ENCODE measurements at places on chromosomes 4 and X.
A peak's percentile ranks its signal among the peaks of the same experiment; 100 is the strongest.

GRCh38 chr4:184416913-184417734 is 57.2 kb downstream of the IRF2 start:
- DNase-seq, result peak; percentile 11

- no peak for DNase-seq
These were observed 13.1 kb upstream of the EOLA1 start for GRCh38 chrX:149527705-149528104.

GRCh38 chr4:89171176-89171805 is 60.0 kb downstream of the TIGD2 start:
- no peak for DNase-seq

- DNase-seq, result no peak
These were observed 10.7 kb upstream of the HCCS start for GRCh38 chrX:11100281-11101035.

DNA sequence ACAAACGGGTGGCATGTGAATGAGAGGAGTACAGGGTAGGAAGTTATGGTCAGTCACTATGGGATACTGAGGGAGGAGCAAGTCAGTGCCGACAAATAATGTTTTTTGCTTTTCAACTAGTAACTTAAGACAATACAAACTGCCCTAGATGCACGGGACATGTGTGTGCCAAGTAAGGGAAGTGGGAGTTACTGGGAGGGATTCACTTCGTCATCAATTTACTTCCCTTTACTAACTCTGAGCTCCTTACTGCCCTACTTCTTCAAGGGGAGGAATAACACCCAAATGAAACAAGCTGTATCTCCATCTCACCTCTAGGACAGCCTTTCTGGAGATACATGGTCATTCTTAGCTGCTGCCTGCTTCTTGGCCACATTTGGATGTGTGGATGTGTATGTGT is 97.7 kb downstream of the DGKK start:
- no peak for DNase-seq

- no peak for DNase-seq
These were observed 500.7 kb downstream of the ZNF674 start for GRCh38 chrX:46044486-46044885.

DNA sequence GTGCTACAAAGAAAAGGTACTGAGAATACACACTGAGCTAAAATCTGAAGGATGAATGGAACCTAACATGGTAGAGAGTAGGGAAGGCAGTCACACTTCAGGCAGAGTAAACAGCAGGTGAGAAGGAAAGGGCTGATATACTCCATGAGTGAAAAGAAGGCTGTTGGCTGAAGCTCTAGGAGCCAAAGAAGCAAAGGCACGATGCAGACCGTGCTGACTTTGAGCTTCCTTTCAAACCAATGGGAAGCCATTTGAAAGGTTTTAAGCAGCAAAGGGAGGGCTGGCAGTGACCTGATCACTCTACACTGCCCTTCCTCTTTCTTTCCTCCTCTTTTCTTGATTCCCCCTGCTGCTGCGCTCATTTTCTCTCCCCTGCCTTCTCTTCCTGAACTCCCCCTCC is 66.4 kb downstream of the TMEM154 start:
- DNase-seq, result no peak

- no peak for DNase-seq
These were observed 91.6 kb downstream of the ANXA10 start for GRCh38 chr4:168183717-168184571.

GRCh38 chr4:84750260-84750959 is 167.5 kb downstream of the CDS1 start:
- no peak for DNase-seq

DNA sequence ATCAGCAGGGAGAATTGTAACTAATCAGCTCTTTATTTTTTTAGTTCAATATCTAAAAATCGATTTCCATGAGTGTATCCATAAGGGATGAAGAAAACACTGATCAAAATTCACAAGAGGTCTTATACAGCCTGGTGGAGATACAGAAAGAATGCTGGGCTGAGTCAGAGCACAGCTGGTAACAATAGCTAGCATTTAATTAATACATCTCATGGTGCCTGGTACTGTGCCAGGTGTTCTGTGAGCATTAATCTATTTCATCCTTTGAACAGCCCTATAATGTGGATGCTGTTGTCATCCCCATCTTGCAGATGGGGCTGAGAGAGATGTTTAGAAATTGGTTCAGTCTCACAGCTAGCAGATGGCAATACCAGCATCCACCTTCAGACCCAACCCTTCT is 250.9 kb upstream of the RPS6KA3 start:
- DNase-seq, result no peak

DNA sequence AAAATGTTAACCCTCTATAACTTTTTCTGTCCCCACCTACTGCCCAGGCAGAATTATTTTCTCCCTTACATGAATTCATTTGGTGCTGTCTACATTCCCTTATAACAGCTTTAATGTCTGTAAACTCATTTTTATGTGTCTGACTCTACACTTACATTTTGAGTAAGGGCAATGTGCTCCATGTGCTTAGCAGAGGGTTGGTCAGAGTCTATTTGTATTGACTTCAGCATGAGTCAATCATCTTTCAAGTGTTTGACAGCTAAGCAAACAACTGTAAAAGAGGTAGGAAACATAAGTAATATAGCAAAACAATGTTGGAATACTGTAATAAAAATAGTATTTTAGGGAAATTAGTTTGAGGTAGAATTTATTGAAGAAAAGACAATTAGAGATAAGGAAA is 6.3 kb downstream of the IL15 start:
- DNase-seq, result no peak

- DNase-seq, result no peak
These were observed 78.8 kb upstream of the BANK1 start for GRCh38 chr4:101711590-101712260.

GRCh38 chr4:7661846-7662506 is 227.2 kb upstream of the PSAPL1 start:
- DNase-seq, result no peak

- no peak for DNase-seq
These were observed 198.1 kb upstream of the PUDP start for GRCh38 chrX:7346021-7346420.

GRCh38 chr4:154984148-154984547 is 203.1 kb downstream of the RBM46 start:
- no peak for DNase-seq

- no peak for DNase-seq
These were observed 2277.5 kb downstream of the ARAP2 start for GRCh38 chr4:33966808-33967207.

GRCh38 chr4:149164282-149164681 is 651.4 kb downstream of the IQCM start:
- DNase-seq, result no peak

DNA sequence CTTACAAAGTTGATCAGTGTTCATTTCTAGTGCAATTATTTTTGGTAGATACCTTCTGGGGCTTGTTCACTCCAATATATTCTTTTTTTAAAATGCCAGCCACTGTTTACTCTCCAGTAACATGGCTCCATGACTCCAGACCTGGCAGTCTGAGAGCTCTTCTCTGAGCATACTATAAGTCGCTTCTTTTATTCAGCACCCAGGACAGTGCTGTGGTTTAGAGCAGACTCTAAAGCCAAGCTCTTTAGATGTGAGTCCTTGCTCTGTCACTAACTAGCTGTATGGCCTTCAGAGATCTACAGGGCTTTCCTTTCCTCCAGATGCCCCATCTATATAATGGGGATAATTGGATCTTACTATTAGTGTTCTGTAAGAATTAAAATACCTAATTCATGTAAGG is 200.2 kb upstream of the FAM241A start:
- no peak for DNase-seq

DNA sequence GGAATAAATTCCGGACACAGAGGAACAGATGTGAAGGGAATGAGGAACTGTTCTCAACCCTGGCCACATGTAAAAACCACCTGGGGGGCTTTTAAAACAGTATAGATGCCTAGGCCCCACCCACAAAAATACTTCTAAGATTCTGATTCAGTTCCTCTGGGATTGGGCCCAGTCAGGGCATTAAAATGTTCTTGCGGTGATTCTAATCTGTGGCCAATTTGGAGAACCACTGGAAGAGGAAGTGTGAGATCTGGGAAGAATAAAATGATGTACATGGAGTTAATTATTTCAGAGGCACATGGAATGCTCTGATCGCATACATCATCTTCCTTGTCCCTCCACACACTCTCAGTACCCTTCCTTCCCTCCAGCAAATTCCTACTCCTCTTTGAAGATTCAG is 192.2 kb downstream of the APBB2 start:
- no peak for DNase-seq

GRCh38 chrX:44189116-44189515 is 154.4 kb downstream of the EFHC2 start:
- no peak for DNase-seq

GRCh38 chrX:7218321-7219152 is 70.6 kb upstream of the PUDP start:
- no peak for DNase-seq

- no peak for DNase-seq
These were observed 126.3 kb downstream of the RAP1GDS1 start for GRCh38 chr4:98387345-98388026.

GRCh38 chr4:39936565-39937418 is 40.9 kb downstream of the PDS5A start:
- DNase-seq, result no peak

GRCh38 chr4:52877694-52878093 is 15.6 kb downstream of the RASL11B start:
- DNase-seq, result no peak

DNA sequence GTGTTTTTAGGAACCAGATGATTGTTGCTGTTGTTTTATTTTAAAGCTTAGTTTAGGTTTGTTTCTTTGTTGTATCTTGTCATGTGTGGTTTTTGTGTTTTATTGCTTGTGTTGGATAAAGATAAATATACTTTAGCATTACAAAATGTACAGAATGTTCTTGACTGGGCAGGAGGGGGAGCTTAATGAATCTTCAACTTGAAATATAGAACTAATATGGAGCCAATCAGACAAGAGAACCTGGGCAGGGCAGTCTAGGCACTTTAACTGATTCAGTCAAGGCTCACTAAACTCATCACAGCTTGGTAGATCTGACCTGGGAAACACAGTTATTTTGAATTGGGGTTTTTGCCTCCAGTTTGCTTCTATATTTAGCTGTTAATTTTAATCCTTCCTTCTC is 304.2 kb downstream of the ARHGAP24 start:
- DNase-seq, result no peak

DNA sequence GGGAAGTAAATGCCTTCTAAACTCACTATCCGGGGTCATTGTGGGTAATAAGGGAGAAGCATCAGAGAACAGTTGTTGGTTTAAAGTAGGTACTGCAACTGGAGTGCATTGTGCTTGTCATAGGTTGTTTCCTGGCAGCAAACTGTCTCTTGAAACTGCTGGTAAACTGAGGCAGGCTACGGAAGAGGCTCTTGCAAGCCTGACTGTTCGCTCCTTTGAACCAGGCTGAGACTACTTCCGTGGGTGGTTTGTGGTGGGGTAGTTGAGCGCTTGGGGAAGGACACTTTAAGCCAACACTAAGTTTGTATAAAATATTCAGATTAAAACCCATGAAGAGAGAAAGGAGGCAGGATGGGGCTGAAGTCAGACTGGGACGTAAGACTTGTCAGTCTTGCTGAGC is 45.2 kb upstream of the WDR1 start:
- no peak for DNase-seq

DNA sequence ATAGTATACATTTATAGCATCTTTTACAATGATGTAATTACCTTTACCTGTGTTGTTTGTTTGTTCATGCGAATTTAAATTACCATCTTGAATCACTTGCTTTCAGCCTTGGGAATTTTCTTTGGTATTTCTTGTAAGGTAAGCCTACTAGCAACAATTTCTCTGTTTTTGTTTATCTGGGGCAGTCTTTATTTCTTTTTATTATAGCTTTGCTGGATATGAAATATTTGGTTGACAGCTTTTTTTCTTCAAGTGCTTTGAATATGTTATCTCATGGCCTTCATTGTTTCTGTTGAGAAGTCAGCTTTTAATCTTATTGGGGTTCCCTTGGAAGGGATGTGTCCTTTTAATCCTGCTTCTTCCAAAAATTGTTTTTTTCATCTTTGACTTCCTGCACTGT is 292.8 kb upstream of the EDA2R start:
- DNase-seq, result no peak

GRCh38 chr4:25914670-25915352 is 791 bp downstream of the SMIM20 start:
- no peak for DNase-seq

DNA sequence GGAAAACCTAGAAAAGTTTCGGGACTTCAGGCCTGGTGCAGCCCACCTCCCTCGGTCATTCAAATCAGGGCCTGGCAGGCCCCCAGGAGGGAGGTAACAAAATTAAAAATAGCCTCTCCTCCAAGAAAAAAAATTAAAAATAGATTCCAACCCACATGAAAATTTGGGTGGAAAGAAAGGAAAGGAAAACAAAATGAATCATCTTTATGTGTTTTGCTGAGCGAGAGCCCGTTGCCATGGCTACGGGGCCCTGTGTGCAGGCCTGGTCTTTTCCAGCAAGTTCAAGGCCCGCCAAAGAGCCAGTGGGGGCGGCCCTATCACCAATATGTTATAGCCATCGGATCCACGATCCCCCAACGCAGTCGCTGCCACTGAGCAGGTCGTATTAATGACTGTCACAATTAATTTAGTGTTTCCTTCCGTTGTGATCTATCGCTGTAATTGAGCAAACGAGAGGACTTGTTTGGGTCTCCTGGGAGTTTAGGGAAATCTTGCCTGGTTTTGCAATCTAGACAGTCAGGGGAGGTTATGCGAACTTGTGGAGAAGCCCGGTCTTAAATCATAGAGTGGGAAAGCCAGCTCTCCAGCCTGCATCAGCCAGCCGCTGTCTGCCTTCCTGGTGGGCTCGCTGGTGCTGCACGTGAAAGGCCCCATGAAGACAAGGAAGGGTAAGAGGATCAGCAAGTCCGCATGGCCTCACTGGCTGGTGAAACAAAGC is 452.4 kb downstream of the BCOR start:
- DNase-seq, result no peak

- DNase-seq, result peak; percentile 15
These were observed 97.4 kb downstream of the PHKA2 start for GRCh38 chrX:18886344-18887161.

- no peak for DNase-seq
These were observed 204.5 kb downstream of the SLC7A11 start for GRCh38 chr4:138037696-138038095.

- DNase-seq, result no peak
These were observed 133.1 kb downstream of the CORIN start for GRCh38 chr4:47704693-47705325.

GRCh38 chr4:77040270-77040669 is 35.5 kb downstream of the CCNI start:
- DNase-seq, result no peak

DNA sequence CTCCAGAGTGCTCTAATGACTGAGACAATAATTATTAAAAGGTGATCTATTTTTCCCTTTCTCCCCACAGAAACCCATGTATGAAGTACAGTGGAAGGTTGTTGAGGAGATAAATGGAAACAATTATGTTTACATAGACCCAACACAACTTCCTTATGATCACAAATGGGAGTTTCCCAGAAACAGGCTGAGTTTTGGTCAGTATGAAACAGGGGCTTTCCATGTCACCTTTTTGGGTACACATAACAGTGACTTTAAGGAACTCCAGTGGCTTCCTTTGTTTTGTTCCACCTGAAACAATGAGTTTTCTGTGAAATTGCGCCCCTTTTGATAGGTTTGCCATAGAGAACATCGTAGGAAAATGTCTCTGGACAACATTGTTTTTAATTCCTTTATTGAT is 69.6 kb downstream of the KIT start:
- DNase-seq, result no peak
